ENCODE measurements at places on chromosomes 6 and 20.

DNA sequence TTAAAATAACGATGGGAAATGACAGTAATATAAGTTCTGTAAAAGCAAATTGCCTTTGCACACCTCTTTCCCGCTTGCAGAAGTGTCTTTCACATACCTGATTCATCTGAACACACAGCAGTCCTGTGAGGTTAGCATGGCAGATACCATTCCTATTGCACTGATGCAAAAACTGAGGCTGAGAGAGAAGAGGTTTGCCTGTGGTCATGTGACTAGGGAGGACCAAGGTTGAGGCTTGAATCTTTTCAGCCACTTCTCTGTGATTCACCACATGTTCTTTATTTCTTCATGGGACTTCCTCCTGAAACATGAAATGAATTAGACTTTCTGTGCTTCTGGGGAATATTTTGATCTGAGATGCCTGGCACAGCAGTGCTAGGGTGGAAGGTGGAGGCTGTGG lies 92.9 kb downstream of the VEGFA start:
- DNase-seq = no peak
- H3K4me3 ChIP-seq = no peak overlapping the region
- no peaks in the 10 kb centered on the region for H3K36me3 ChIP-seq
- peaks cover 46% of the 10 kb centered on the region for H3K4me1 ChIP-seq
- H3K27ac ChIP-seq = no peak overlapping the region
- no peaks in the 10 kb centered on the region for H3K27me3 ChIP-seq

DNA sequence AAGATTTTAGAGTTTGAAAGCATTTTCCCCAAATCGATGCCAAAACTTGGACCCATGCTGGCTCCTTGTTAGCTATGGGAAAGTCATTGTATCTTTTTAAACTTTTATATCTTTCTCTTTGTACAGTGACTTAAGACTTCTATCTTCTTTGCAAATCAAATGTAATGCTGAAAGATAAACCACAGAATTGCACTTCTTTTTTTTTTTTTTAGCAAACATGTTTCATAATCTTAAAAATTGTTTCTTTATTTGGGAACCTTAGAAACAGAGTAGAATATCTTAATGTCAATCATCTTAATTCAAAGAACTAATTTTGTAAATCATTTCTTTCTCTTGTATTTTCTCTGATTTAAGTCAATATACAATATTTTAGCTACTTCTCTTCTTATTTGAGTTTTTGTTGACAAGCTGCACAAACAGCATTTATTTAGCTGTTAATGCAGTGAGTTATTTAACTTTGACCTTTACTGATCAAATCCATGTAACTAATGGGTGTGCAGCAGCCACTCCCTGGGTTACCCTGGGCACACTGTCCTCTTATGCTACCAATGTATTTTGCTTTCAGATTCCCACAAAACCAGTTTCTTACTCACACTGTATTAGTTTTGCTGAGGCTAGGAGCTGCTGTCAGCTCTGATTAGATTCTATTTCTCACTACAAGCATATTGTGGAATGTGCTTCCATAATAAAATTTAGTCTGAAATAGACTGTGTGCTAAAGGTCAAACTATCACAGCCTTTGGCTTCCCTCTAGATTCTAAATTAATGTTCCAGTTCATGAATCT lies 279.6 kb downstream of the ADGB start:
- H3K4me3 ChIP-seq = no peak overlapping the region
- H3K27me3 ChIP-seq = no peaks in the 10 kb centered on the region
- H3K27ac ChIP-seq = no peak overlapping the region
- no peak for DNase-seq
- H3K4me1 ChIP-seq = peaks cover 46% of the 10 kb centered on the region

GRCh38 chr6:26233649-26234420 lies 131.2 kb upstream of the BTN3A2 start:
- H3K27me3 ChIP-seq = no peaks in the 10 kb centered on the region
- peak overlapping the region; percentile 87 for H3K27ac ChIP-seq
- H3K36me3 ChIP-seq = no peaks in the 10 kb centered on the region
- peaks cover 17% of the 10 kb centered on the region for H3K4me1 ChIP-seq

GRCh38 chr6:158290659-158291058 lies 21.6 kb upstream of the TULP4 start:
- H3K4me1 ChIP-seq = no peaks in the 10 kb centered on the region
- peaks cover 34% of the 10 kb centered on the region for H3K36me3 ChIP-seq
- H3K27me3 ChIP-seq = no peaks in the 10 kb centered on the region
- no peak overlapping the region for H3K27ac ChIP-seq

DNA sequence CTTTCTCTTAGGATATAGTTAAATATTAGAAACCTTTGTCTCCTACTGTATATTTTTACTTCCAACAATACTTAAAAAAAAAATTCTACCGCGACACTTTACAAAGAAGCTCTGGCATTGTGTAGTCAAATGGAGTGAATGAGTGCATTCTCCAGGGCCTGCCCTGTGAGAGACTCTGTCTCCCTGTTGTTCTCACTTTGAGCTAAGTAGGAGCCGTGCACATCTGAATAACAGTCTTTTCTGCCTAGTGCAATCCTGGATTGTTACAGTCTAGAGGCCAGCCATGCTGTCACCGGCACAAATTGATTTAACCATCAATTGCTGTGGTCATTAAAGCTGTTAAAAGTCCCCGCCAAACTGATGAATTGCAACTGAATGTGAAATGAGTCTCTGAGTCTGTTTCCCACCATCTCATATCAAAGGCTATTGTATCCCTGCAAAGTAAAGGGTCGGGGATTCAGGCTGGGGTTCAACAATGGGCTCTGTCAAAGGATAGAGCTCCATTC lies 156.0 kb downstream of the RFPL4B start:
- peak overlapping the region; percentile 97 for H3K27ac ChIP-seq
- no peaks in the 10 kb centered on the region for H3K36me3 ChIP-seq
- no peak for DNase-seq
- peaks cover 33% of the 10 kb centered on the region for H3K4me1 ChIP-seq
- no peak overlapping the region for H3K4me3 ChIP-seq
- H3K27me3 ChIP-seq = no peaks in the 10 kb centered on the region

GRCh38 chr20:22823119-22823518 lies 212.0 kb upstream of the SSTR4 start:
- no peak for DNase-seq
- H3K27ac ChIP-seq = no peak overlapping the region
- H3K4me3 ChIP-seq = no peak overlapping the region
- no peaks in the 10 kb centered on the region for H3K27me3 ChIP-seq
- no peaks in the 10 kb centered on the region for H3K36me3 ChIP-seq

GRCh38 chr20:44479643-44480042 lies 4.0 kb downstream of the TTPAL start:
- H3K36me3 ChIP-seq = peaks cover 6% of the 10 kb centered on the region
- H3K27ac ChIP-seq = no peak overlapping the region
- H3K4me1 ChIP-seq = peaks cover 12% of the 10 kb centered on the region
- no peak for DNase-seq
- no peaks in the 10 kb centered on the region for H3K27me3 ChIP-seq

DNA sequence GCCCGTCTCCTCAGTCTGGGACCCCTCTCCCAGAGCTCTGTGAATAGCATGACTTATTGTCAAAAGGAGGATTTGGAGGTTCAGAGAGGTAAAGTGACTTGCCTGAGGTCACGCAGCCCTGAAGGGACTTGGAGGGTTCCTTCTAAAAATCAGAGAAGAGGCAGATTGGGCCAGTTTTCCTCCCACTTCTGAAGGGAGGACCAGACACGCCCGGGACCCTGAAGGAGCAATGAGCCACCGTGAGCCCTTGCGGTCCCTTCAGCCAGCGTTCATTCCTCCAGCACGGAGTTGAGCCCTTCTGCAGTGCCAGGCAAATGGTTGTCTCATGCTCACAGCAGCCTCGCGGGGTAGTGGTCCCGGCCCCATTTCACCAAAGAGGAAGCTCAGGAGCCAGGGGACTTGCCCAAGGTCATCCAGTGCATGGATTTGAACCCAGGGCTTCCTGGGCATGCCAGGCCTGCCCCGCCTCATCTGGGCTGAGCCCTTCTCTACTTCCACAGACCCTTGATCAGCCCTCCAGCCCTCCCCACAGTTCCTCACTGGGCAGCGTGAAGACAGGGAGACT lies 7.4 kb downstream of the SRC start:
- H3K4me3 ChIP-seq = no peak overlapping the region
- no peak overlapping the region for H3K27ac ChIP-seq
- no peak for DNase-seq
- peaks cover 20% of the 10 kb centered on the region for H3K36me3 ChIP-seq
- peaks cover 11% of the 10 kb centered on the region for H3K4me1 ChIP-seq
- H3K27me3 ChIP-seq = no peaks in the 10 kb centered on the region

GRCh38 chr6:66230591-66230990 lies 523.6 kb upstream of the EYS start:
- no peak overlapping the region for H3K27ac ChIP-seq
- DNase-seq = no peak
- H3K4me3 ChIP-seq = no peak overlapping the region

DNA sequence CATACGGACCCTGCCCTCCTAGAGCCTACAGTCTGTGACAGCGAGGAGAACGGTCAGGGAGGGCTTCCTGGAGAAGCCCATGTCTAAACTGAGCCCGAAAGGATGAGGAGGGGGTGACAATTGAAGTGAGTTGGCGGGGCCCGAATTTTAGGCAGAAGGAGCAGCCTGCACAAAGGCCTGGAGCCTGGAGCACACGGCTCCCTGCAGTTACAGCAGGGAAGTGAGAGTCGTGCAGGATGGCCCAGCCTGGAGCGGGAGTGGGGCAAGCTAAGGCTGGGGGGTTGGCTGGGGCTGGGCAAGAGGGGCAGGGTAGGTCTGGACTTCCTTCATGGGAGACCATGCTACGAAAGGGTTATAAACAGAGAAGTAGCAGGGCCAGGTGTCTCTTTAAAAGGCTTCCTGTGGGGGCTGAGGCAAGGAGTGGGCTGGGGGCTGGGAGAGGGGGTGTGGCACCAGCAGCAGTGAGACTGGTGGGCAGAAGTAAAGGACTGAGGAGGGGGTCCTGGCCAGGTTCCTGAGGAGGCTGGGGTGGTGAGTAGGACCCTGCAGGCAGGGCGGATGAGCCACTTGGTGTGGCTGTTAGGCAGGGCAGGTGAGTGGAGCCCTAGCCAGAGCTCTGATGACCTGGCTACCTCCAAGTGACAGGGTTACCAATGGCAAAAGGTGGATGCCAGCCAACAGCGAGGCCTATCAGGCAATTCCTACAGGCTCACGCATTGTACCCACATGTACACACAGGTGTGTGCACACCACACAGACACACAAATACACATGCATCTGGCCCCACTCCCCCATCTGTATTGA lies 119.2 kb downstream of the MRPL14 start:
- peaks cover 41% of the 10 kb centered on the region for H3K27me3 ChIP-seq
- no peak overlapping the region for H3K27ac ChIP-seq
- DNase-seq = no peak
- H3K36me3 ChIP-seq = no peaks in the 10 kb centered on the region

DNA sequence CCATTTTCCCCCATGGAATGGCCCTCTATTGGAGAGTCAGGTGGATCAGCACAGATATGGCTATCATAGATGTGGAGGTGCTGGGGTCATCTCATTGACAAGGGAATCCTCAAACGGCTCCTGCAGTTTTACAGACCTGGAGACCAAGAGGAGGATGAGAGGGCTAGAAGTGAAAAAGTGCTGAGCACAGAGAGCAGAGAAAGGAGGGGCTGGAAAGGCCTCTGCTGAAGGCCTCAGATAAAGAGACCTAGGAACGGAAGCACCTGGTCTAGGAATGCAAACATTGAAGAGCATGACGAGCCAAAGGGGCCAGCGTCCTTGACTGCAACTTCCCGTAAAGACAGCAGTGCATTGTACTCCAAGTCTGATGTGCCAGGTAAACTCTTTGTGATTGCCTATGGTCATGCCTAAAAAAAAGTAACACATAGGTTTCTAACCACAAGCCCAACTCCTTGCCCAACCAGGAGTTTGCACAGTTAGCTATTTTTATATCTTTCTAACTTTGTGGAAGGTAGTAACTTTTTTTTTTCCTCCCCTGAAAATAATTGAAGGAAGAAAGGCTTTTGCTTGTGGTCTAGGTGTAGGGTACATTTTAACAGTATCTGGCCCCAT lies 15.2 kb downstream of the RSPH4A start:
- no peaks in the 10 kb centered on the region for H3K27me3 ChIP-seq
- peak overlapping the region; percentile 94 for H3K27ac ChIP-seq
- H3K4me1 ChIP-seq = peaks cover 30% of the 10 kb centered on the region
- no peak for DNase-seq
- peaks cover 13% of the 10 kb centered on the region for H3K36me3 ChIP-seq
- H3K4me3 ChIP-seq = no peak overlapping the region

DNA sequence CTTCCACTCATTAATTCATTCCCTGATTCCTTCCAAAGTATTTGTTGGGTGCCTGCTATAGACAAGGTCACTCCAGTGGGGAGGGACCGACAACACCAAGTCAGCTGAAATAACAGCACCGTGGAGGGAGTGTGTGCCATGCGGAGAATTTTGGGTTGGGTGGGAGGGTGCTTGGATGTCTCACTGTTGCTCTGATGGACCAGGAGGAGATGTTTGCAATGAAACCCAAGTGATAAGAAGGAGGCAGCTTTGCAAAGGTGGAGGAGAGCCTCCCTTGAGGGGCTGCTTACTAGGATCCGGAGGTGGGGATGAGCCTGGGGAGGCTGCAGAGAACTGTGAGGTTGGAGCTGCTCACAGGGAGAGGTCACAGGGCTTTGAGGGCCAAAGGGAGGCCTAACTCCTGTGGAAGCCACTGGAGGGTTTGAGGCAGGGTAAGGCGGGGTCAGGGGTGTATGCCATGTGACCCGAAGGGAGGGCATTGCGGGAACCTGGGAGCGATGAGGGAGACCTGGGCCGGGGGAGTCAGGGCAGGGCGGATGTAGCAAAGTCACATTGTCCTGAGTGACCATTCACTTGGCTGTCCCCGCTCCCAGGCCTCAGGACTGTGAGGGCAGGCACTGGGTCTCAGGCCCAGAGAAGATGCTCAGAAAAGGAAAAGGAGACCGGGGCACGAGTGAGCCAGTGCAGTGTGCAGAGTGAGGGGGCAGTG lies 124.5 kb downstream of the PHACTR3 start:
- no peaks in the 10 kb centered on the region for H3K36me3 ChIP-seq
- DNase-seq = no peak
- no peaks in the 10 kb centered on the region for H3K4me1 ChIP-seq
- H3K27me3 ChIP-seq = peaks cover 4% of the 10 kb centered on the region
- no peak overlapping the region for H3K4me3 ChIP-seq

GRCh38 chr6:157133856-157134255 lies 189.5 kb downstream of the TMEM242 start:
- H3K4me3 ChIP-seq = no peak overlapping the region
- H3K27me3 ChIP-seq = no peaks in the 10 kb centered on the region
- H3K4me1 ChIP-seq = peaks cover 19% of the 10 kb centered on the region
- H3K27ac ChIP-seq = no peak overlapping the region
- H3K36me3 ChIP-seq = peaks cover 15% of the 10 kb centered on the region

DNA sequence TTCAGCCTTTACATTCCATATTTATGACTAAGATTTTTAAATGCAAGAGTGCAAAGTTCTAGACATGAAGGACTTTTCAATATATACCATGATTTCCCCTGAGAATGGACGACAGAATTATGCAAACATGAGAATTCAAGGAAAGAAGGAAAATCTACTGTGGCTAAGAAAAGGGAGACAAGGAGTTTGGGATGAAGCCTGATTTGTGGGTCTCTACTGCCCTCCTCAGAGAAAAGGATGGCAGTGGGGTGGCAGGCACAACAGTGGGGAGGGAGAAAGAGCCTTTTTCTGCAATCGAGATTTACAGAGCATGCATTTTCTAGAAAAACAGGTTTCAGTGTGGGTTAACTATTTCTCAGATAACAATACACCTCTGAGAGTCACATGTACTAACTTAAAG lies 466.9 kb upstream of the NRSN1 start:
- no peaks in the 10 kb centered on the region for H3K27me3 ChIP-seq
- H3K27ac ChIP-seq = no peak overlapping the region
- no peak overlapping the region for H3K4me3 ChIP-seq
- peak; percentile 26 for DNase-seq
- H3K4me1 ChIP-seq = peaks cover 38% of the 10 kb centered on the region
